ENCODE measurements at places on chromosomes 7 and 10.

GRCh38 chr10:10438335-10439100 lies 579.2 kb upstream of the CELF2 start:
- DNase-seq: no peak

DNA sequence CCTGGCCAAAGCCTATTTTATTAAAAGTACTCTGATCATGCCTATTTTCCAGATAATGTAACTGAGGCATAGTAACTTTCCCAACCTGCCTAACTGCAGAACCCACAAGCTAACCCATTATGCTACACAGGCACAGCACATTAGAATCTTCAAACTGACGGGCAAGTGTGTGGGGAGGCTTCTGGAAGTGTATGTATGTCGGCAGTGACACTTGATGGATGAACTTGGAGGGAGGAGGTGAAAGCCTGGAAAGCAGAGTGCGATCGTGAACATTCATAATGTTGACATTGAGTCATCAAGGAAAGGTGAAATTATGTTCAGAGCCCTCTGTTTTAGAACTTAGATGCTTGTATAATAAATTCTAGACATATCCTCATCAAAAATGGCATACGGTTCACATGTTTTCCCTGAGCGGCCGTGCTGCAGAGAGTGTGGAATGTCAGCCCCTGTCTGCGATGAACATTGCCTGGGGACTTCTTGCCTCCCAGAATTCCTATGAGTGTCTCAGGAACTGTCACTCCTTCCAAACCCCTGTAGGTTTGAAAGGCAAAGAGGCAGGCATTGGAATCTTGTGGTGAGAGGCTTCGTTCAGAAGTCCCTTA lies 102.4 kb downstream of the SLIT1 start:
- no peak for DNase-seq

DNA sequence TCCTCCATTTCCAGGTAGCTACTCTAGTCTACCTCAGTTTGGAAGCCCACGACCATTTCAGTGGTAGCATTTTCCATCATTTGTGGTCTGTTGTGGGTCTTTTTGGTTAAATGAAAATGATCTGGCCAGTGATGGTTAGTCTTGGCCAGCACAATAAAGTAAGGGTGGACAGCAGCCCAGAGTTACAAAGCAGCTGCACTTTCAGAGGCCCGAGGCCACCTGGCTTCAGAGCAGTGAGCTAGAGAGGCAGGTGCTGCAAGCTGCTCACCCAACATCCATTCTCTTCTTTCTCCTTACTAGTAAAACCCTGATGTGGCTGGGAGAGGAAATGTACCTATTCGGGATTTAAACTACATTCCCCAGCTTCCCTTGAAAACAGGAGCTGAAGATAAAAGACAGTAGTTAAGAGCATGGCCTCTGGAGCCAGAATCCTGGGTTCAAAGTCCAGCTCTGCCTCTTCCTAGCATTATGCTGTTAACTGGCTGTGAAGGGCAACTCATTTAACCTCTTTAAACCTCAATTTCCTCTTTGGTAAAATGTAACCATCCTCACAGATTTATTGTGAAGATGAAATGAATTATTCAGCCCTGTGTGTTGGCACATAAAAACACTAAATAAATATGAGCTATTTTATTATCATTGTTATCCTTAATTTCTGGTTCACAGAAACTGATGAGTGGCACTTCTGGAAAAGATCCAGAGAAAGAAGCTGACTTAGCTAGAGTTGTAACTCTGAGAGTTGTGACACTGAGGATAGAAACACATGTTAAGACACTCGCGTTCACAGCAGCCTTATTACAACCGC lies 517.4 kb downstream of the PARD3 start:
- DNase-seq: no peak

GRCh38 chr10:74282151-74282847 lies 131.3 kb downstream of the ADK start:
- DNase-seq: no peak

GRCh38 chr7:142645777-142646176 lies 103.5 kb upstream of the PRSS1 start:
- DNase-seq: no peak

- no peak for DNase-seq
Measured at GRCh38 chr10:123309731-123310130, 155.5 kb downstream of the BUB3 start.

- DNase-seq: no peak
Measured at GRCh38 chr10:22363305-22363704, 18.0 kb downstream of the SPAG6 start.

DNA sequence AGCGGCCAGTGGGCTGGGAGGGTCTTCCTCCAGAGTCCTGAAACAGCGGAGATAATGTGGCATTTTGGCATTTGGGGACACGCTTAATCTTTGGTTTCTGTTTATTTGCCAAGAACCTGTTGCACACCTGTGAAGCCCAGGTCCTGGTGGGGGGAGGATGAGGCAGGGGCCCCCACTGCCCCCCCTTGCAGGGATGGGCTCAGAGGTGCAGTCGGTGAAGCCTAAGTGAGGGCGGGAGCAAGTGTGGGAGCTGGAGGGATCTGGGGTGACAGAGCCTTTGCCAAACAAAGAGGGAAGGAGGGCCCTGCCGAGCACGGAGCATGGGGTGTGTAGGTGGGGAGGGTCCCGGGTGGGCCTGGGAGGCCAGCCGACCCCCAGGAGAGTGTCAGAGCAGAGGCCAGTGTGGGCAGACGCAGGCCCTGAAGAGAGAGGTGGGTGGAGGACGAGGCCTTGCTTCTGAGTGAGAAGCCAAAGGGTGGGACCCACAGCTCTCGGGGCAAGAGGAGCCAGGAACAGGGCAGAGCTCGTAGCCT lies 62.1 kb upstream of the ADGRA1 start:
- no peak for DNase-seq

DNA sequence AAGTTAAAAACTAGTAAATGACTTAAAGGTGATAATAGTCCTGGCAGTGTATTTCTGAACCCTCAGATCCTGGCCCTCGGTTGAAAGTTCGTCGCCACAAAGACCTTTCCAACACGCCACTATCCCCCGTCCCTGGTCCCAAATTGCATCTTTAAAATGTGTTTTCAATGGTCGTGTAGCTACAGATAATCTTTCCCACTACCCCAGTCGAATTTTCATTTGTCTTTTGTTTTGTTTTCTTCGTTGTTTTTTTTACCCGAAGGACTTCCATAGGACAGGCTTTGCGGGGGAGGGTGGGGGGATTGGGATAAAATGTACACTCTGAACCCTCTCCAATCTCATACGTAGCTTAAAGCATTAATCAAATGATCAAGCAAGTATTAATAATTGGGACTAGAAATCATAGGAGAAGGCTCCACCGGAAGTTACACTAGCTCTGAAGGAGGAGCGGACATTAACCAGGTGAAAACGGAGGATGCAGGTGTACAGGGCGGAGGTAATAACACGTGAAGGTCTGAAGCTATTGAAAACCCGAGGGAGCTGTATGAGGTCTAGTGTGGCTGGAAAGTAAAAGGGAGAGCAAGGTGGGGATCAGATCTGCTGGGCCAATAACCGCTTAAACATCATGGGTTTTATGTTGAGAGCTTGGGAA lies 32.8 kb upstream of the PHF14 start:
- DNase-seq: no peak

GRCh38 chr7:149153346-149153745 lies 6.1 kb downstream of the ZNF398 start:
- no peak for DNase-seq

DNA sequence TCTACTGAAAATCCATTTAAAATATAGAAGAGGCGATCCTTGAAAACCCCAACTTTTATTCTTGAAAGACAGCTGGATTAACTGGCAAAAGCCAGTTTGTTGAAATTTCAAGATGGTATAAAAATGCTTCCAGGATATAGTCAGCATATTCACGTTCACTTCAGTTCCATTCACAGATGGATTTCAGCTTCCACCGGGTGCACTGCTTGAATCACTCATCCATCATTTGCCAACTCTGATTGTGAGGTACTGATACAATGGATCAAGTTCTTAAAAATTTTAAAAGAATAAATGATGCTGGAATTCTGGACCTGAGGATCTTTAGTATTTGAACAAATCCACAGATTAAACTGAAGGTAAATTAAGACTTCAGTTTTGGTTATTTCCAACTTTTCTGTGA lies 2.4 kb downstream of the PURB start:
- no peak for DNase-seq
